ENCODE measurements at places on chromosomes 13 and 19. TPM values are rescaled to one million over a fixed set of nuclear protein-coding genes. Genes with fewer than 3 reads are reported as not detected.

- no peak for DNase-seq
Observed at GRCh38 chr19:35056513-35057063, 15.1 kb downstream of the HPN start.

GRCh38 chr19:18257503-18258470 lies 16.5 kb downstream of the IQCN start:
- no peak for DNase-seq

- peak; percentile 46 for DNase-seq
Observed at GRCh38 chr19:7177926-7178325, 108.4 kb downstream of the ZNF557 start.

DNA sequence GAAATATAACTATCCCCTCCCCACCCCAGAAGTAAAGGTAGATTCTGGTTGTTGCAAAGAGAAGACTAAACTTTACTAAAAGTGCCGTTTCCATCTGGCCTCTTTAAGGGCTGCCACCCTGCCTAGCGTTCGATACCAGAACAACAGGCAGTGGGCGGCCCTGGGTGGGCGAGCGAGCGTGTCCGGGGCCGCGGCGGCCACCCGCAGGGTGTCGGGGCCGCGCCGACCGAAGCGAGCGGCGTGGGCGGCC lies 2.6 kb downstream of the FGF9 start:
- no peak for DNase-seq

DNA sequence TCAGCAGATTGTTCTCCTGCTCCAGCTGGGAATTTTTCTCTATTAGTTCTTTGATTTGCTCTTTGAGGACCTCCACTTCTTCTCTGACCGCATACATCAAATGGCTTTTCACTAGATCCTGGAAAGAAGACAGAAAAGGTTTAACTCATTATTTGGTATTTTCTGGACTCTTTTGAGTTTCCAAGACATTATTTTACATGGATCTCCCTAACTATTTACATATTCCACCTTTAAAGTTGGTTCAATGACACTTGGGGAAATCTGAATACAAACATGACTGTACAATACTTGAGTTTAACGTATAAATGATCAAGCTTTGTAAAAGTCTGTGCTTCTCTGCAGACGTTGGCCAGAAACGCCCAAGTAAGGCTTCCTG lies 61.1 kb downstream of the SERP2 start:
- no peak for DNase-seq

GRCh38 chr19:49863254-49863934 lies 4.0 kb downstream of the PNKP start:
- DNase-seq, result no peak

DNA sequence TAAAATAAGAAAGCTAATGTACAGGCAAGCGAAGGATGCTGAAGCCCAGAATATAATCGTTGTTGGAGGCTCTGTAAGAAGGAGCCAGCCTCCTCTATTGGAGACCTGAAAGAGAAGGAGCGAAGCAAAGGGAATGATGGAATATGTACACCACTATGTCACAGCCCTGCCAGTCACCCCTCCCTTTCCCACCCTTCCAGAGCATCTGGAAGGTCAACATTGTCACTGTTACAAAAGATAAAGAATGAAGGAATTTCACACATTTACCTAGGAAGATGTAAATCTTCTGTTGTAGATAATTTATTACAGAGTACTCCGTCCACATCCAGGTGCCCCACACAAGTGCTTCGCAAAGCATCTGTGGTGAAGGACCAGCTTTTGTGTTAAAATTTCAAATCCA lies 39.7 kb upstream of the SACS start:
- no peak for DNase-seq

DNA sequence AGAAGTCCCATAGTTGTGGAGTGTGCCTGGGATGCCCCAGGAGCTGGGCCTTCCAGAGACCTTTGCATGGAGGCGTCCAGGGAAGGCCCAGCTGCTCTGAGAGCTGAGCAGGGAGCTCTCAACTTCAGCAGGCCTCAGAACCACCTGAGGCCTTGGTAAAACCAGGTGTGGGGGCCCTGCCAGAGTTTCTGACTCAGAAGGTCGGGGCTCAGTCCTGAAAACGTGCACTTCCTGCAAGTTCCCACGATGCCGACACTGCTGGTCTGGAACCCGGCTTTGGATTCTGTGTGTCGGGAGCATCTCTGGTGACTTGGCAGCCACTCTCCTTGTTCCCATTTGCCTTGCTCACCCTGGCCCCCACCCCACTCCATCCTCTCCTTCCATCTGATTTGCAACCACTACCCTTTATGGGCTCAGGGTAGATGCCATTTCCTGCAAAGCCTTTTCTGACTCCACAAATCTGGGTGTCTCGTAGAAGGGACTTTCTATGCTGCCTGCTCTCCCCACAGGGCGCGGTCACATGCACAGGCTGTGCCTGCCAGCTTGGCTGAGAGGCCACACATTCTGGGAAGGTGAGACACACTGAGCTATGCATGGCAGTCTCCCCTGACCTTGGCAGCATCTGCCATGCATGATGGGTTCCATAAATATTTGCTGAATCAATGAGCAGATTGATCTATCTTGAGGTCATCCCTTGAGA lies 244.7 kb downstream of the COL4A1 start:
- DNase-seq, result peak; percentile 62

DNA sequence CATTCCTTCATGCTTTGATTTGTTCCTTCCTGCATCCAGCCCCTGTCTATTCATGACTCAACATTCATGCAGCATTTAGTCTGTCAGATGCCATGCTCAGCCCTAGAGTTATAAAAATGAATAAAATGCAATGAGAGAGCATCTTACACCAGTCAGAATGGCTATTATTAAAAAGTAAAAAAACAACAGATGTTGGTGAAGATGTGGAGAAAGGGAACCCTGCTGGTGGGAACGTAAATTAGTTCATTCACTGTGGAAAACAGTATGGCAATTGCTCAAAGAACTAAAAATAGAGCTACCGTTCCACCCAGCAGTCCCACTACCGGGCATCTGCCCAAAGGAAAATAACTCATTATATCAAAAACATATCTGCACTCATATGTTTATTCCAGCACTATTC lies 70.0 kb upstream of the GTF3A start:
- peak; percentile 16 for DNase-seq

DNA sequence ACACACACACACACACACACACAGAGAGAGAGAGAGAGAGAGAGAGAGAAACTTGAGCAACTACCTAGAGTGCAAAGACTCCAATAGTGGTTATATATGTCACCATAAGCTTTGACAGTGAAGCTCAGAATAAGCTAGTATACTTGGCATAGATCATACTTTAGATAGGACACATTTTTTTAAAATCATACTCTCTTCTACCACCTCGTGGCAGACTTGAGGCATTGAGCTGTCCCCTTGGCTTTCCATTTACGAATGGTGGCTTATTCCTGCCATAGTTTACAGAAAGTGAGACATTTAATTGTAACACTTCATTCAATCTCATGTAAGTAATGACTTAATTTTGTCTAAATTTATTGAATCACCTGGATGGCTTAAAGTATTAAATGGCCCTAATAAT lies 108.2 kb downstream of the EDNRB start:
- peak; percentile 33 for DNase-seq

DNA sequence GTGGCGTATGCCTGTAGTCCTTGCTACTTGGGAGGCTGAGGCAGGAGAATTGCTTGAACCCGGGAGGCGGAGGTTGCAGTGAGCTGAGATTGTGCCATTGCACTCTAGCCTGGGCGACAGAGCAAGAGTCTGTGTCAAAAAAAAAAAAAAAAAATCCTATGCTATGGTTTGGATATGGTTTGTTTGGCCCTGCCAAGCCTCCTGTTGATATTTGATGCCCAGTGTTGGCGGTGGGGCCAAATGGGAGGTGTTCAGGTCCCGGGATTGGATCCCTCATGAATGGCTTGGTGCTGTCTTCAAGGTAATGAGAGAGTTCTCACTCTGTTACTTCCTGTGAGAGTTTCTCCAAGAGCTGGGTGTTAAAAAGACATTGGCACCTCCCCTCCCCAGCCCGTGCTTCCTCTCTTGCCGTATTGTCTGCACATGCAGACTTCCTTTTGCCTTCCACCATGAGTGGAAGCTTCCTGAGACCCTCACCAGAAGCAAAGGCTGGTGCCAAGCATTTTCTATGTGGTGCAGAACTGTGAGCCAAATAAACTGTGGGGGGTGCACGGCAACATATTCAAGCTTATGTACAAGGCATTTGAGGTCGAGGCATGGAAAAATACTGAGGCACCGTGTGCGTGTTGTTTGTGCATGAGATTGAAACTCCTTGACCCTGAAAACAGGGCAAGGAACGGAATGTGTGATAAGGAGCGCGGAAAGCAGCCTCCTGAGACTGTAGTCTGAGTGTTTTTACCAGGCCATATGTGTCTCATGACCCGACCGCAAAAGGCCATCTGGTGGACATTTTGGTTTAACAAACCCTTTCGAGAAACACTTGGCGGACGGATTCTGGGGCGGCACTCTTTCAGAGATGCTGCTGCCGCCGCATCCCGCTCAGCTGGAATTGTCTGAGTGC lies 7.3 kb downstream of the SIGLEC9 start:
- DNase-seq, result no peak

DNA sequence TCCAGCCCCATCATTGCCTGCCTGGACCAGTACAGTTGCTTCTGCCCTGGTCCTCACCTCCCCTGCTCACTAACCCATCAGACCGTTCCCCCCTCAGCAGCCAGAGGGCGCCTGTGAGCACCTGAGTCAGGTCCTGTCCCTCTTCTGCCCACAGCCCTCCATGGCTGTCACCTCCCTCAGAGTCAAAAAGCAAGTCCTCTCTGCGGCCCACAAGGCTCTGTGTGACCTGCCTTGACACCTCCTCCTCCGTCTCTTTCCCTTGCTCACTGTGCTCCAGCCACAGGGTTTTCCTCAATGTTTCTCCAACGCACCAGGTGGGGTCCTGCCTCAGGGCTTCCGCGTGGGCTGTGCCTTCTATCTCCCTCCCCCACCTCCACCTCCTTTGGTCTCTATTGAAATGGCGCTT lies 29.4 kb upstream of the PTPRS start:
- DNase-seq, result no peak

DNA sequence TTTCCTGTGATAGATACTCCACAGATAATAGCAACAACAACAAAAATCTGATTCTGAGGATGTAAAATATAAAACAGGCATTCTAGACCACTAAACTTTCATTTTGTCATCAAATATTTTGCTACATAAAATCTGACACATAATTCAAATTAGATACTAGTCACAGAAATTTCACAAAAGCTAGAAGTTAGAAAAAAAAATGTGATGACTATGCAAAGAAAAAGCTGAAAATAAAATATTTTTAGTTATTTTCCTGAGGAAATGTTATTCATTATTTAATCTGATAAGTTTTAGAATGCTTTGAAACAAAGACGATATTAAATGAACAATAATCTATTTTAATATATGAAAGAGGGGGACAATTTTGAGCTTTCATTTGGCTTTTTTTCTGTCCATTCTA lies 357.2 kb downstream of the SLITRK6 start:
- no peak for DNase-seq

DNA sequence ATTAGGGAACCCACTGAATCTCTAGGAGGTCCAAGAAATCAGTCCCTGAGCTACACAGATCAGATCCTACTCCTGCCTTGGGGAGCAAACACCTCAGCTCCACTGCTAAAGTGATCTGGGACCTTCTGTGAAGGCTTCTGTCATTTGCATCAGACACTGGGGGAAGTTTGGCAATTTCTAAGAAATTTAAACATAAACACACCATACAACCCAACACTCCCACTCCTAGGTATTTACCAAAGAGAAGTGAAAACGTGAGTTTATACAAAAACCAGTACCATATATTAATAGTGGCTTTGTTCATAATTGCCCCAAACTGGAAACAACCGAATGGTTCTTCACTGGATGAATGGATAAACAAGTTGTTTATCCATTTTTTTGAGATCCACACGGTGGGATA lies 7.3 kb upstream of the TYROBP start:
- no peak for DNase-seq

GRCh38 chr19:6167115-6167514 lies 31.6 kb downstream of the ACSBG2 start:
- DNase-seq, result no peak

DNA sequence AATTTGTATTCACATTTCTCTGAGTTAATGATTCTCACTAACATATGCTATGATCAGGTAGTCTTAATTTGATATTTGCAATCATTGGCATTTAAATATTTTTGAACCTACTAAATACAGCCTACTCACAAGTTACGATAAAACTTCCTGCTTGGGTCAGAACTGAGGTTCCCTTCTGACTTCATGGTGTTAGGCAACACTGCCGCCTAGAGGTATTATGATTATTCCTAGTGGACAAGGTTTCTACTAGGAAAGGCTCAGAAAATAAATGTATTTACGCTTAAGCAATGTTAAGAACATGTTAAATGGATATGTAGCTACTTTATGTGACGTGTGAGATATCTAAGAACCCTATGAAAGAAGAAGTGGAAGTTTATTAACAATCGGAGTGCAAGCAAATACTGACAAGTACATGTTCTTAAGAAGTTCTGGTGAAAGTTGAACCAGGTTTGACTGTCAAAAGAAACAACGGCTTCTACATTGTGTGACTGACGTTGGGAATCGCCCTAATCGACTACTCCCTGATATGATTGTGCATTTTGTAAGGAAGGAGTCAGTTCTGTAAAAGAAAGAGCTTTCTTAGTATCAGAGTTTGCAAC lies 1395.8 kb downstream of the SLITRK5 start:
- DNase-seq, result peak; percentile 56

GRCh38 chr13:114043421-114044053 lies 69.7 kb upstream of the C13orf46 start:
- DNase-seq, result peak; percentile 46

DNA sequence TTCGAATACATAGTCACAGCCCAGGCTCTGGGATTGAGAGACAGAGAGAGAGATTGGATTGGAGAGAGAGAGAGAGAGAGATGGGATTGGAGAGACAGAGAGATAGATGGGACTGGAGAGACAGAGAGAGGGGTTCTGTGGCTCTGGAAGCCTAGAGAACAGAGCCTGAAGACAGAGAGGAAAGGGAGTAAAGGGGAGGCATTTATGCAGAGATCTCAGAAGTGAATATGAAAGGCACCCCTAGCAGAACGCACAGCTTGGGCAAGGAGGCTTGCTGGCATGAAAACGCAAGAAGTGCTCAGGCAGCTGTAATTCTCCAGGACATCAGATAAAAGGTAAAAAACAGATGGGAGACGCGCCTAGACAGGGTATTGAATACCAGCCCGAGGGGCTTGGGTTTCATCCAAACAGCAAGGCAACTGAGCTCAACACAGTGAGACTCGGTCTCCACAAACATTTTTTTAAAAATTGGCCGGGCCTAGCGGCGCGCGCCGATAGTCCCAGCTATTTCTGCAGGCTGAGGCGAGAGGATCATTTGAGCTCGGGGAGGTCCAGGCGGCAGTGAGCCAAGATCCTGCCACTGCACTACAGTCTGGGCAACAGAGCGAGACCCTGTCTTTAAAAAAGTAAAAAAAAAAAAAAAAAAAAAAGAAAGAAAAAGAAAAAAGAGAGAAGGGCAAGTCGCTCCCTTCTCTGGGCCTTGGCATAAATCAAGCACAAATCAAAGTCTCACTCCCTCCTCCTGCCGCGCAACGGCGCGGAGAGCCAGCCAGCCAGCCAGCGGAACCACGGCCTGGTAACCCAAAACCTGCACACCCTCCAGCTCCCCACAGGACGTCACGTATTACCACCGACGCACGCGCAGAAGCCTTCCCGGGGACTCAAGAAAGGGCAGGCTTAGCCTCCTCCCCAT lies 774 bp upstream of the PPP2R1A start:
- DNase-seq, result no peak

The BBC3 gene
- 7.6 TPM for total RNA-seq

The NKG7 gene
- total RNA-seq, result not detected

The ZNF865 gene
- total RNA-seq, result 0.81 TPM

The CFD gene
- 14.4 TPM for total RNA-seq

The ZNF492 gene
- total RNA-seq, result 0.05 TPM

The ADAMTS10 gene
- total RNA-seq, result 8.1 TPM

The KLK12 gene
- total RNA-seq, result not detected

Data from A172 (cell line).